ENCODE measurements at places on chromosomes 7 and 10. TPM values are rescaled to one million over a fixed set of nuclear protein-coding genes. Genes with fewer than 3 reads are reported as not detected.

Gene GJD4
- total RNA-seq = not detected

DNA sequence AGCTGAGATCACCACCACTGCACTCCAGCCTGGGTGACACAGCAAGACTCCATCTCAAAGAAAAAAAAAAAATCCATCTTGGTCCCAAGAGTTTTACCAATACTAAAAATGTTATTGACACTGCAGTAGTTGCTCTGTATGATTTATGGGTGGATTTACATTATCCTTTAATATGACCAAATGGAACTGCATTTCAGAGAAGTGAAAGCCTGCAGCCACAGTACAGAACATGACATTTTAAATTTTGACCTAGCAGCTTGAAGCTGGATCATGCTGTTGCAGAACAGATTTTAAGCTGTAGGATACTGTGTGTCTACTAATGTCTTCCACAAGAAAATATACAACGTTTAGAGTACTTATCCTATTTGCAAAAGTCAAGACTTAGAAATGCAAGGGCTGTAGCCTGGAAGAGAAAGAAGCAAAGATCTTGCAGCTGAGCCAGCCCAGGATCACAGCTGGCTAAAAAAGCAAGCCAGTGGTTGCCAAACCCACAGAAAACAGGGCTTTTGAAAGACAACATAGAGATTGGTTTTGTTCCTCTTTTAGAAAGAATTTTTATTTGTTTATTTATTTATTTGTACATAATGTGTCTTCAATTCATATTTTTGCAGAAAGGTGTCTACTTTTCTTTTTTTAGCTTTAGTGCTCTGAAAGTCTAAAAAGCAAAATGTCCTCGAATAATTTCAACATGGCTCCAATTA lies 55.2 kb upstream of the WNT16 start:
- no peaks in the 10 kb centered on the region for H3K36me3 ChIP-seq
- H3K4me3 ChIP-seq = no peak overlapping the region
- no peaks in the 10 kb centered on the region for H3K27me3 ChIP-seq
- H3K4me1 ChIP-seq = no peaks in the 10 kb centered on the region

DNA sequence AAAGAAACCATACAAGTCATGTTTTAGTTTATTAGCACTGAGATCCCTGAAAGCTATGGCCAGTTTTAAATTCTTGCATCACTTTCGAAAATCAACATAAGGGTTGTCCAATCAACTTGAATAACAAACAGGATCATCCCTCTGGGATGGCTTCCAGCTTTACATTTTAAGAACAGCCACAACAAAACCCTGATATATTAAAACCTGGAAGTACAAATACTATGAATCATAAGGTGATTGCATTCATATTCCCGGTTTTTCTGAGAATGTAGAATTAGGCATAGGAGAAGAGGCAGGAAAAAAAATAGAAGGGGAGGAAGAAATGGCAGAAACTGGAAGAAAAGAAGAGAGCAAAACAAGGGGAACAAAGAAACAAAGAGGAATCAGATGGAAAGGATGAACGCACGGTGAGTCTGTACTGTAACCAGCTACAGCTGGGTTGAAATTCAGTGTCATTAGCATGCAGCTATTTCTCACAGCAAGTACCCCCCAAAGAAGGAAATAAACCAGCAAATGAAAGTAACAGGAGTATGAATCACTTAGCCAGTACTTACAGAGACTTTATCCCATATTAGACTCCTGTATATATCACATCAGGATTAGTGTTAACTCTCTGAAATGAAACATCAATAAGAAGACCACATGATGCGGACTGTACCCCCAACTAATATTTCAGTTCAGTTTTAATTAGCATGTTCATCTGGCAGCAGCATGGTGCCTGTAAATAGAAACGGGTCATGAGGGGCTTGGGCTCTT lies 301.3 kb downstream of the RNLS start:
- no peaks in the 10 kb centered on the region for H3K36me3 ChIP-seq
- H3K27ac ChIP-seq = no peak overlapping the region
- no peak overlapping the region for H3K4me3 ChIP-seq
- H3K27me3 ChIP-seq = no peaks in the 10 kb centered on the region
- no peaks in the 10 kb centered on the region for H3K4me1 ChIP-seq

GRCh38 chr7:116512520-116513188 lies 12.2 kb upstream of the CAV1 start:
- H3K36me3 ChIP-seq = no peaks in the 10 kb centered on the region
- peak overlapping the region; percentile 75 for H3K27ac ChIP-seq
- no peak for DNase-seq
- H3K27me3 ChIP-seq = no peaks in the 10 kb centered on the region
- H3K4me3 ChIP-seq = peak overlapping the region; percentile 60

Gene C10orf53
- not detected for total RNA-seq

GRCh38 chr10:133267829-133268228 lies 8.8 kb downstream of the ADAM8 start:
- H3K4me3 ChIP-seq = no peak overlapping the region
- no peak overlapping the region for H3K27ac ChIP-seq
- no peaks in the 10 kb centered on the region for H3K36me3 ChIP-seq
- no peaks in the 10 kb centered on the region for H3K27me3 ChIP-seq
- H3K4me1 ChIP-seq = no peaks in the 10 kb centered on the region
- no peak for DNase-seq

DNA sequence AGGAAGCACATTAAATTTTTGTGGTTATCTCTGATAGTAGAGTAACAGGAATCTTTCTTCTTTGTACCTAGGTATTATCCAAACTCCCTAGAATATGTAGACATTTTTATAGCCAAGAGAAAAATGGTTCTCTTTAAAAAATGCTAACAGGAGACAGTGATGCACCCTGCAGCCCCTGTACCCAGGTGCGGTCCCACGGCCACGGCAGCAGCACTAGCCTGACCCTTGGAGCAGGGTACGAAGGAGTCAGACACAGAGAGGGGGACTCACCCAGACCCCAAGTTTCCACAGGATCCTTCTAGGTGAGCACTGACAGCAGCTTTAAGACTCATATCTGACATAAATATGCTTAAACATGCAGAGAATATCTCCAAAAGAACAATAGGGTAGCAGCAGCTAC lies 60.4 kb downstream of the NUDCD3 start:
- no peaks in the 10 kb centered on the region for H3K27me3 ChIP-seq
- no peak overlapping the region for H3K4me3 ChIP-seq
- no peak overlapping the region for H3K27ac ChIP-seq
- peaks cover 54% of the 10 kb centered on the region for H3K4me1 ChIP-seq

DNA sequence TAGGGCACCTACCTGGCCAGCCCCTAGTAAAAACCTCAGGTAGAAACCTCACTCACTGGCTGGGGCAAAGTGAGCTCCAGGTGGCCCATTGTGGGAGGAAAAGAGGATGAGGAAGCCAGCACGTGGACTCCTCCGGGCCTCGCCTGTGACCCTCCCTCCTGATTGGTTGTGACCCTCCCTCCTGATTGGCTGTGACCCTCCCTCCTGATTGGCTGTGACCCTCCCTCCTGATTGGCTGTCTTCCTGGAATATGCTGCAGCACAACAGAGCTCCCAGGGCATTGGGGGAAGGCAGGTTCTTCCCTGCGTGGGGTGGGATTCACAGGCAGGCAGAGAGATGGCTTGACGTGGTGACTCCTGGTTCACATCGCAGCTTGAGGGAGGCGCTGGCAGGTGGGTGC lies 343.0 kb downstream of the GLRX3 start:
- no peak for DNase-seq
- no peaks in the 10 kb centered on the region for H3K4me1 ChIP-seq
- H3K36me3 ChIP-seq = no peaks in the 10 kb centered on the region
- no peak overlapping the region for H3K27ac ChIP-seq
- no peaks in the 10 kb centered on the region for H3K27me3 ChIP-seq

Gene CYP2C9
- total RNA-seq = 0.75 TPM

Gene ABCB1
- 0.27 TPM for total RNA-seq

DNA sequence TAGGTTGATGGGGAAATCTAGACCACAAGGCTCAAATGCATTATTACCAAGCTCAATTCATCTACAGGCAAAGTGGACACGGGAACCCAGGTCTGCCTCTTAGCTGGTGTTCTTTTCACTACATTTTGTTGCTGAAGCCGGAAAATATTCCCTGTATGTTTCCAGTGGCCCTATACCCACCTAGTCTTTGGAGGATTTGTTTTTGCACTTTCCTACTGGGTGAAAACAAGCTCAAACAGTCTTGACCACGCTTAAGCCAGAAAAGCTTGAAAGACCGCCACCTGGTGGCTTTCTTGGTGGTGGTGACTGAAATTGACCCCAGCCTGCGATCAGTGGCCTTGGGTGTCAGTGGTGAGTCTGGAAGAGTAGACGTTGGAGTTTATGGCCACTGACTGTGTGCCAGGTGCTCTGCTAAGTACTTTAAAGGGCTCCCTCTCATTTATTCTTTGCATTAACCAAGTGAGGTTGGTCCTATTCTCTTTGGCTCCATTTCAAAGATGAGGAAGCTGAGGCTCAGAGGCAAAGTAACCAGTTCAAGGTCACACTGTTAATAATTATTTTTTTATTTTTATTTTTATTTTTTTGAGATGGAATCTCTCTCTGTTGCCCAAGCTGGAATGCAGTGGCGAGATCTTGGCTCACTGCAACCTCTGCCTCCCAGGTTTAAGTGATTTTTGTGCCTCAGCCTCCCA lies 11.1 kb upstream of the CRTAC1 start:
- H3K4me1 ChIP-seq = no peaks in the 10 kb centered on the region
- H3K27ac ChIP-seq = no peak overlapping the region
- no peak overlapping the region for H3K4me3 ChIP-seq
- H3K36me3 ChIP-seq = no peaks in the 10 kb centered on the region
- peaks cover 16% of the 10 kb centered on the region for H3K27me3 ChIP-seq

- no peaks in the 10 kb centered on the region for H3K36me3 ChIP-seq
- no peak overlapping the region for H3K27ac ChIP-seq
- no peaks in the 10 kb centered on the region for H3K27me3 ChIP-seq
- DNase-seq = no peak
Observed at GRCh38 chr7:133369130-133369529, 116.3 kb downstream of the EXOC4 start.

DNA sequence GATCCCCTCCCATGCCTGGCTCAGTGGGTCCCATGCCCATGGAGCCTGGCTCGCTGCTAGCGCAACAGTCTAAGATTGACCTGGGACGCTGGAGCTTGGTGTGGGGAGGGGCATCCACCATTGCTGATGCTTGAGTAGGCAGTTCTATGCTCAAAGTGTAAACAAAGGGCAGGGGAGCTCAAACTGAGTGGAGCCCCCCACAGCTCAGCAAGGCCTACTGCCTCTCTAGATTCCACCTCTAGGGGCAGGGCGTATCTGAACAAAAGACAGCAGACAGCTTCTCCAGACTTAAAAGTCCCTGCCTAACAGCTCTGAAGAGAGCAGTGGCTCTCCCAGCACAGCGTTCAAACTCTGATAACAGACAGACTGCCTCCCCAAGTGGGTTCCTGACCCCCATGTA lies 31.2 kb upstream of the FFAR4 start:
- no peaks in the 10 kb centered on the region for H3K36me3 ChIP-seq
- DNase-seq = no peak
- H3K4me1 ChIP-seq = no peaks in the 10 kb centered on the region
- no peaks in the 10 kb centered on the region for H3K27me3 ChIP-seq

Gene CH25H
- total RNA-seq = not detected

Gene AGBL3
- total RNA-seq = 0.61 TPM

DNA sequence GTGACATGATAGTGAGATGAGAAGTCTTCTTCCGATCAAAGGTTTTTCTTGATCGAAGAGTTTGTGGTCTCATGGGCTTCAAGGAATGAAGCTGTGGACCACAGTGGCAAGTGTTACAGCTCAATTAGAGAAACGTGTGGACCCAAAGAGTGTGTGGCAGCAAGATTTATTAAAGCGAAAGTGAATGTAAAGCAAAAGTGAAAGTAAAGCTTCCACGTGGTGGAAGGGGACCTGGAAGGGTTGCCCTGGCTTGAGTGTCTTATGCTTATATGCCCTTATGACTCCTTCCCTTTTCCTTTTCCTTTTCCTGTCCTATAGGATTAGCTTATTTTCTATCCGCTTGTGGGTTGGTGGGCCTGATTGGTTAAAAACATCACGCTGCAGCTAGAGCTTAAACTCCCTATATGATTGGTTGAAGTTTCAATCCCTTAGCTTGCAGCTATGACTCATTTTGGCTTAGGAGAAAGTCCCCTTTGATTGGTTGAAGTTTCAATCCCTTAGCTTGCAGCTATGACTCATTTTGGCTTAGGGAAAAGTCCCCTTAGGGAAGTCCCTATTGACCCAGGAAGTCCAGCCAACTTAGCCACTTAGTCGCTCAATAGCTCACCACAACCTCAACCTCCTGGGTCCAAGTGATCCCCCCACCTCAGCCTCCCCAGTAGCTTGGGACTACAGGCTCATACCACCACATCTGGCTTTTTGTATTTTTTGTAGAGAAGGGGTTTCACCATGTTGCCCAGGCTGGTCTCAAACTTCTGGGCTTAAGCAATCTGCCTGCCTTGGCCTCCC lies 34.7 kb downstream of the MRPS24 start:
- no peaks in the 10 kb centered on the region for H3K4me1 ChIP-seq
- H3K4me3 ChIP-seq = peak overlapping the region; percentile 21
- no peak overlapping the region for H3K27ac ChIP-seq
- H3K27me3 ChIP-seq = peaks cover 9% of the 10 kb centered on the region
- no peak for DNase-seq

DNA sequence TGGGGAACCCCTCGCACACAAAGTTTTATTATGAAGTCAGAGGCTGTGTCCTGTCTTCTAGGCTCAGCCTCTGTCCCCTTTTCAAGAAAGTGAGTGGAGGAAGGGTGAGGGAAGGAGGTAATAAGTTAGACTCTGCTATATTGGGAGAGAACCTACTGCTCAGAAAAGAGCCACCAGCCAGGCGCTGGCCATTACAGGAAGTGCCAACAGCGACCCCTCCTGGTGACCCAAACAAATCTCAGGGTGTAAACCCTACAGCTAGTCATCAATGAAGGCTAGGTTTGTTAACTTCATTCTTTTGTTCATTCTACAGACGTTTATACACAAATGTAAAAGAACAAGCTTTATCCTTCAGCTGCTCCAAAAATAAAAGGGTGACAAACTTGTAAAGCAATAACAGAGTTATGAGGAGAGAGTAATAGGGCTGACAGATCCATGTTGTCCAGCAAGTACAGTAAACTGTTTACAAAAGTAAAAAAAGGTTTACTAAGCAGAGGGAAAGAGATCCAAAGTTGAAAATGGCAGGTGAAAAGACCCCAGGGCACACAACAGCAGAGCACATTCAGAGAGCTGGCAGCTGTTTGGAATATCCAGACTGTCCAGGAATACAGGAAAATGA lies 82.7 kb downstream of the FAM204A start:
- no peaks in the 10 kb centered on the region for H3K4me1 ChIP-seq
- DNase-seq = no peak
- H3K36me3 ChIP-seq = no peaks in the 10 kb centered on the region
- no peaks in the 10 kb centered on the region for H3K27me3 ChIP-seq

Gene PPP1R3C
- total RNA-seq = 6.6 TPM

DNA sequence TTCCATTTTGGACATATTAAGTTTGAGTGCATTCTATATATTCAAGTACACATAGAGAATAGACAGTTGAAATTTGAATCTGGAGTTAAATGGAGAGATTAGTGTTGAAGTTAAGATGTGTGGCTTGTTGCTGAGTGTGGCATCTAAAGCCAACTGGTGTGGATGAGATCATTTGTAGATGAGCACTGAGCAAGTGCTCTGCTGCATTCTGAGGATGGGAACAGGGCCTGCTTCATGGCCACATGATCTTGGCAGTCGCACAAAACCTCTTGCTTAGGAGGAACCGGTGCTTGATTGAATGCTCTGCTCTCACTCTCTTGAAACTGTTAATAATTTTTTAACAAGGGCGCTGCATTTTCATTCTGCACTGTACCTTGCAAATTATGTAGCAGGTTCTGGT lies 62.0 kb downstream of the EPDR1 start:
- no peaks in the 10 kb centered on the region for H3K4me1 ChIP-seq
- no peak overlapping the region for H3K4me3 ChIP-seq
- no peak overlapping the region for H3K27ac ChIP-seq
- no peaks in the 10 kb centered on the region for H3K27me3 ChIP-seq
- no peaks in the 10 kb centered on the region for H3K36me3 ChIP-seq
- no peak for DNase-seq

GRCh38 chr7:11424006-11424405 lies 408.0 kb downstream of the THSD7A start:
- no peaks in the 10 kb centered on the region for H3K4me1 ChIP-seq
- no peaks in the 10 kb centered on the region for H3K27me3 ChIP-seq
- H3K4me3 ChIP-seq = no peak overlapping the region
- no peaks in the 10 kb centered on the region for H3K36me3 ChIP-seq

Gene GIMAP8
- 5.4 TPM for total RNA-seq
